ENCODE measurements at places on chromosomes 6 and 20.

GRCh38 chr6:34578445-34579262 lies 22.5 kb upstream of the SPDEF start:
- no peak for DNase-seq

- DNase-seq: no peak
Measured at GRCh38 chr6:109840796-109841195, 137.3 kb upstream of the GPR6 start.

GRCh38 chr6:169340395-169340794 lies 86.7 kb upstream of the THBS2 start:
- no peak for DNase-seq

GRCh38 chr6:9593554-9593953 lies 821.3 kb downstream of the TFAP2A start:
- no peak for DNase-seq

DNA sequence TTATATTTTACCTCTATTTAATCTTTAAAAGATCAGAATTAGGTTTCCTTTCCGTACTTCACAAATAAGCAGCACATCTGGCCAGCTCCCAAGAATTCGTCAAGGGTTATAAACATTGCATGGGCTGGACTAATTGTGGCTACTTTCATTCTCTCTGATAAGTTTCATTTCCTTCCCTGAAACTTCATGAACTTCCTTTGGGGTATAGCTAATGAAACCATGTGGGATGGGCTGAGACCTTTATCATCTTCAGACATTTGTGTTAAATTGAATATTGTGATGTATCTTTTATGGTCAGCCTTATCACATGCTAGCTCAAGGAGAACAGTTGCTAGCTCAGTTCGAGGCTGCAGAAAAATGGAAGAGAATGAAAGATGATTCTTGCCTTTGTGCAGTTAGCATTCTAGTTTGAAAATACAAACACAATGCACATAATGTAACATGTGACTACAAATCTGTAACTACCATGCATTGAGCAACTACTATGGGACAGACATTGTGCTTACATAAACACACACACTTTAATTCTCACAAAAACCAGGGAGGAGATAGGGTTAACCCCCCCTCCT lies 1.7 kb upstream of the GMPR start:
- DNase-seq: no peak

DNA sequence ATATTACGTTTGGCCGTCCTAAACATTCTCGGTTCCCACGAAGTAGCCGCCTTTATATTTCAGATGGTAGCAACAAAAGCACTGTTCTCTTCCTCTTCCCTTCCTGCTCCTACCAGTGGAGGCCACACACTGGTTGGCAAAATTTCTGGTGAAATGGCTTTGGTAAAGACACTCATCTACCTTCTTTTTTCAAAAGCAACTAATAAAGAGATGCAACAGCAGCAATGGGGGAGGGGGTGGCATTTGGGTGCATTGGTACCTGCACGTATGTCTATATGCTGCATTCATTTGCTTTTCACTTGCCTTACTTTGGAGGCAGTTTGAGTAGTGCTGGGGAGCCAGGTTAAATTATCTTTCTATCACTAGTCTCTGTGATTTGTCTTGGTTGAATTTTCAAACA lies 6.0 kb downstream of the POU3F2 start:
- no peak for DNase-seq

- DNase-seq: no peak
Measured at GRCh38 chr20:11582060-11582459, 335.6 kb upstream of the BTBD3 start.
